Kidney epithelial cell (primary cell): ENCODE measurements at places on chromosomes 5 and 9.

DNA sequence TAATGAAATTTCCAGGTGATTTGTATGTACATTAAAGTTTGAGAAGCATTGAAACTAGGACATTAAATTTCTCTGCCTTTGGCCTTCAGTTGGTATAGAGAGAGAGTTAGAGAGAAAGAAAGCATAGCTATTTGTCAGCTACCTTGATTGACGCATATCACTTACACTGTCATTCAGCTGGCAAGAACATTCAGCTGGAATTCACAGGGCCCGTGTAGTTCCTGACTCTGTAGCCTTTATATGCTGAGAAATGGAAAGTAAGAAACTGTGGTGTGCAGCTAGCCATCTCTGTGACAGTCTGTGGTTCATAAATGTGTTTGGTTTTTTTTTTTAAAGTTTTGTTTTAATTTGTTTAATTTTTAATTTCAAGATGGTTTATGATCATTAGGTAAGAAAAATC is 58.9 kb downstream of the DMXL1 start:
- DNase-seq = no peak

- no peak for DNase-seq
Measured at GRCh38 chr5:40669606-40670390, 9.9 kb upstream of the PTGER4 start.

DNA sequence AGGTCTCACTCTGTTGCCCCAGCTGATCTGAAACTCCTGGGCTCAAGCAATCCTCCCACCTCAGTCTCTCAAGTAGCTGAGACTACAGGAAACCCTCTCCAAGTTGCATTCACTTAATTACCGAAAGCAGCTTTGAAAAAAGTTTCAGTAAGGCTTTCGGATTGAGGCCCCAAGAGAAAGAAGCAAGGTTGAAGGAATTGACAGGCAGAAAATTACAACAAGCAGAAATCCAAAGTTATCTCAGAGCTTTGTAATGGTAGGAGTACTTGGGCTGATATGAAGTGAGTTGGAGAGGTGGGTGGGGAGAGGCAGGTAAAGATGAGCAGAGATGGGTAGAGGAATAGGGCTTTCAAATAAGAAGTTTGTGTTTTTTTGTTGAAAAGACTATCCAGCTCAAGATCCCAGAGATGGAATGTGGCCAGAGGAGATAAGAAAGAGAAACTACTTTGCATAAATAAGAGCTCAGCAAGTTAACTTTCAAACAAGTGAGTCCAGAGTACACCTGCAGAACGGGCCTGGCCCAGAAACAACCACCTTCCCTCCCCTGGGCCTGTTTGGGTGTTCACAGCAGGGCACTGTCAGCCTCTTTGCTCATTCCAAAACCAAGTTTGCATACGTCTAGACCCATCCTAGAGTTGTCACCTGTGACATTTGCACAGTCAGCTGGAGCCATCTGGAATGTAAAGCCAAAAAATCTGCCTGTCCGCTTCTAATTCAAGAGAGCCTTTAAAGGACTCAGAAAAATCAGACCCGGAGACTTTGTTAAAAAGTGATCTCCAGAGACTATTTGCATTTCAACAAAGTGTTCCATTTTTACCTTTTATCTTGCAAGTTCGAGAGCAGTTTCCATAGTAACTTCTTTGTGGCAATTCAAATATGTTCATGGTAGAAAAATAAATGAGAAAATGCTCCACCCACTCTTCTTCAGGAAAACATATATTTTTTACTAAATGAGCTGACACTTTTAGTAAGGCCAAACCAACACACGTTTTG is 2.2 kb upstream of the CLINT1 start:
- DNase-seq = no peak

DNA sequence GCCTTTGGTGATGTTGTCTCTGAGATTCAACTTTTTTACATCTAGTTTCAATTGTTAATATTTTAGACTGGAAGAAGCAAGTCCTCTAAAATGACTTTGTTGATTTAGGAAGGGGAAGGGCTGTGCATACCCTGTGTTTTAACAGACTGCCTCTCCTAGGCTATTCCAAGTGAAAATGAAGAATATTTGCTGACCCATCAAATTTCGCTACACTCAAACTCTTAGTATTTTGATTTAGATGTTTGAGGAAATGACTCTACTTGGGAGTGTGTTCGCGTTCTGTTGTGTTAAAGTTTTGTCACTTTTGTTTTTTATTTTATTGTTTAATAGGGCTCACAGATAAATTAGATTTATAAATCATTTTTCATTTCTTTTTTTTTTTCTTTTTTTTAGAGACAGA is 3.6 kb downstream of the MARVELD2 start:
- no peak for DNase-seq

GRCh38 chr9:93952119-93952783 is 2.9 kb downstream of the BARX1 start:
- DNase-seq = no peak

DNA sequence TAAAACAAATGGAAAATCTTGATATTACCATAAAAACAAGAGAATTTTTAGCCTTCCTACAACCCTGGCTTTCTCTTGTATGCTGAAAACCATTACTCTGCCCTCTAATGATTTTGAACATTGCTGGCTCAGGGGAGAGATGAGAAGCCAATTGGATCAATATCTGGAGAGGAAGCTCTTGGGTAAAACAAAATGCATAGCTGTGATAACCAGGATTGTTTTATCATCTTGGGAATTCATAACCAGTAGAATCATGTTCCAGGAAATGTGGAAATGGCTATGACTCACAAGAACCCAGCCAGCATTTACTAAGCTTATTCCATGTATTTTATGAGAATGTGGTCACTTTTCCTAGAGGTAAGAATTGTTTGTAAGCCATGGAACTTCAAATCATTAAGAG is 51.1 kb upstream of the CTNND2 start:
- DNase-seq = no peak

DNA sequence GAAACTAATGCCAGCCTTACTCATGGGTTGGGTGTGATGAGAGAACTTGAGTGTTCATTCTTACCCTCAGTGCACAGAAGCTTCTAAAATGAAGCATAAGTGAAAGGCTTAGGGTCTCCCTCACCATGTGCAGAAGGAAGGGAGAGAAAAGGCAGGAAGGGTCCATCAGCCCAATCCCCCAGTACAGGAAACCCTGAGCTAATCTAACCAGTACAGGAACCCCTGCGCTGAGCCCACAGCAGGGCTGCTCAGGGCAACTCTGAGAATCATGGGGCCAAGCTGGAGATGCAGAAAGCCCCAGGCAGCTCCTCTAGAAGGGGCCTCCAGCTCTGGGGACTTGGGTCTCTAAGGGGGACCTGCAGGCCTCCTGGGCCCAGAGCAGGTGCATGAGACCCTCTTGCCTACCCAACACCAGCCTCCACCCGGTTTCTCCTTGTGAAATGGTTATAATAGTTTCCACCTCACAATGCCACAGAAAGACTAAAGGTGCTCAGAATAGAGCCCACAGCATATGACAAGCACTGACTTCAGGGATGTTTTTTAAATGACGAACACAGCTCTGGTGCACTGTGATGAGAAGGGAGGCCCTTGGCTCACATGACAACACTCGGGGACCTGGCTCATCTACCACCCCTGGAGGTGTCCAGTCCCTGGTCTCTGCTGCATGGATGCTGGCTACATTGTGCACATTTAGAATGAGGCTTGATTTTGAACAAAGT is 190.1 kb downstream of the ACTL7B start:
- DNase-seq = no peak

DNA sequence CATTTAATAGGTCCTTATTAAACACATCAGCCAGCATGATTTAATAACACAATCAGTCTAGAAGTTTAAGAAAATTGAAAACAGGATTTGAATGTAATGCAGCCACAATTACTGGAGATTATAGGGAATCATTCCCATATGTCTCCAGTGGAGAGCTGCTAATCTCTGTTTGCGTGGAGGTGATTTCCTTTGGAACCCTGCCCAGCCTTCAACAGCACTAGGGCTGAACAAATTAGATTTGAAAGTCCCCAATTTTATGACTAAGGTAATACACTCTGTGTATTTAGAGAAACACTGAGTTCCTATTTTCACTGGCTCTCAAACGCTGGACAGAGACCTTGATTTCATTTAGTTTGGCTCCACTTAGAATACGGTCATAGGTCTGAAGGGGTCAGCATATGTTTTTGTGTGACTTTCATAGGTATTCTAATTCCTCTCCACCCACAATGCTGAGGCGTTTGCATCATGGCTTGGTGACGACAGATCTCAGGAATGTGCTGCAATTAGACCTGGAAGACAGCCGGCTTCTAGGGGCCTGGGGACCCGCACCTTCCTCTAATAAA is 508.3 kb downstream of the EBF1 start:
- peak; percentile 21 for DNase-seq

DNA sequence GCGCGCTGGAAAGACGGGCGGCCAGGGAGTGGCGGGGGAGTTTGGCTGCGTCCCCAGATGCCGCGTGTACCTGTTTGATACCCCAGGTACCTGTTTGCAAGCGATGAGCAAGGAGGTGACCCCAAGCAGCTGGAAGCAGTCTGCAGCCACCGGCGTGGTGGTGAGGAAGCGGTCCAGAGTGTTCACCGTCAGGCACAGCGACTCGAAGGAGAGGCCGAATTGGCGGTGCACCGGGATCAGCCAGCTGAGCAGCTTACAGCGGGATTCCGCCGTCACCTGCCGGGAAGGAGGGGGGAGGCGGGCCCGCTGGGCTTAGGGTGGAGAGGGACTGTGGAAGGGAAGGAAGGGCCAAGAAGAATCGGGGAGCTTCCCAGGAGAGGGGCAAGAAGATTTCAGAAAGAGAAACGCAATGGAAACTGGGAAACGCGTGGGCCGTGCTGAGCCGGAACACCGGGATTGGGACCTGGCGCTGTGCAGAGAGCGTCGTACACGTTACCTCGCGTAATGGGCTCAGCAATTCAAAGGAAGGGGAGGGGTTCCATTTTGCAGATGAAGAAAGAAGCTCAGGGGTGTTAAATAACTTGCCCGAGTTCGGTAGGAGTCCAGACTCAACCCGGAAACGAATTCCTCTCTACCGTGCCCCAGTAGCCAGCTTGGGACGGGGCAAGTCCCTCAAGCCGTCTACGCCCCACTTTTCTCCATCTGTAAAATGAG is 980 bp downstream of the CCNO start:
- no peak for DNase-seq

DNA sequence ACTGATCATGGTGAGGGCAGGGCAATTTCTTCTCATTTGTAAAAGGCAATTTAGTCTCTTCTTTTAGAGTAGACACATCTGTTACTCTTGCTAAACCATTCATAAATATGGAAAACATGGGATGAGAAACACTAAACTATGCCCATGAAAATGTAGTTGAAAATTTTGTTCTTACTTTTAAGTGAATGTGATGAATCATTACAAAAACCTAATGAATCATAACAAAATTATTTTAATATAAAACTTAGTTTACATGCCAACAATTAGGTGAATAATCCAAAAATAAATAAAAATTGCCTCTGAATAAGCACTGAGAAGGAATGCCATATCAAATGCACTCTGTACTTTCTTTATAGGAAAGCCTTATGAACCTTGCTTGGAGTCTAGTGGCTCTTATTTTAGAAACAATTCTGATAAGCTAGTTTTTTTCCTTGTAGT is 297.7 kb upstream of the EFNA5 start:
- DNase-seq = no peak

- DNase-seq = no peak
Measured at GRCh38 chr9:33116860-33117259, 40.4 kb upstream of the SMU1 start.

GRCh38 chr5:179758955-179759354 is 26.3 kb downstream of the MAML1 start:
- DNase-seq = no peak

DNA sequence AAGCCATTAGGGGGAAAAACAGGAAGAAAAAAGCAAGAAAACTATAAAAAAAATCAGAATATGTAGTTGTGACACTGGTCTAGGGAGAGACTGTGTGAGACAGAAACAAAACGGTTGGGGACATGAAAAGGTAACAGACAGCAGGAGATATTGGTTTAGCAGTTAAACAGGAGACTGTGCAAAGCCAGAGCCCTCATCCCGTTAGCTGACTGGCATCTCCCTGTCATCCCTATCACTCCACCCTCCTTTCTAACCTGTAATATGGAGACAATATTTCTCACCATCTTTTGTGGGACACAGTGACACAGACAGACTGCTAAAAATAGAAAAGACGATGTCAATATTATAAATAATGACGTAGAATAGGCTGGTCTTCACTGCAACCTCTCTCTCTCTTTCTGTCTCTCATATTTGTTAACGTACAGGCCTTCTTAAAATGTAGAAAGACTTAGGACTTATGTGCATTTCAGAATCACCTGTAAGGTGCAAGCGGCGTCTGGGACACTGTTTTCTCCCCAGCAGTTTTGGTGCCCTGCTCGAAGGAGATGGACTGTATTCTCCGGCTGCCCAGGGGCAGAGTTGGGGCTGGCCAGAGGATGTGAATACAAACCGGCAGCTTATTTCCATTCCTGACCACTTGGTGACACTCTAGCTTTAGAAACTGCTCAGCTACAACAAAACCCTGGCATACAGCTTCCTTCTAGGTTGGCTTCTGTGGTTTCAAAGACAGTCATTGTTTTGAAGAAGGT is 190.6 kb downstream of the MAT2B start:
- peak; percentile 16 for DNase-seq

DNA sequence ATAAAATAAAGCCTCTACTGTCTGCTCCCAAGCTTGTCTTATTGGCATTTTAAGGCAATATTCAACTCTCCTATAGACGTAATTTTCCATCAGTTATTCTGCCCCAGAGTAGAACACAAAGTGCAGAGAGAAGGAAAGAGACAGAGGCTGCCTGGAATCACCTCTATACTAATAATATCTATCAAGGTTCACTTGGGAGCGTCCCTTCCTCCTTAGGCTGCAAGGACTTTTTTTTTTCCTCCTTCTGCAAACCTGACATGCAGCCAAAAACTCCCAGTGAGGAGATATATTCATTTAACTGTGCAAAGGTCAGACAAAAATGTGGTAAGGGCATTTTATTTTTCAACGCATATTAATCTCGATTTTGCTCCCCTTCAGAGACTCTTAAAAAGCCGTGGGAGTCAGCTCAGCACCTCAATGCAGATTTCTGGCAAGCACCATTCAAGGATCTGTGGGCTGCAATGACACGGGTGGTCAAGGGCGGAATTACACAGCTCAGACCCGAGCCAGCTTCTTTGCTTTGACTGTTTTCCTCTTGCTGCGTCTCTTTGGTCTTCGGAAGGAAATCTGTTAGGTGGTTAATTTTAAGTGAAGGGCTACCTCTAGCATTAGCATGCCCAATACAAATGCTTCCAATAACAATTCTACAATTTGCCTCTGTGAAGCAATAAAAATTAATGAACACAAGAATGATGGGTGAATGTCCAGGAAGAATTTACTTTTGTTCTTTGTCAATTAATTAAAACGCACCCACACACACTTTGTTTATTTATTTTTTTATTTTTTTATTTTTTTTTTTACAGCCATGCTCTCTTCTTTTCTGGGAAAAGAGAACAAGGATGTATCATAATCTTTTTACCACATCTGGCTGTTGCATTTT is 587.7 kb upstream of the GRAMD2B start:
- DNase-seq = no peak

DNA sequence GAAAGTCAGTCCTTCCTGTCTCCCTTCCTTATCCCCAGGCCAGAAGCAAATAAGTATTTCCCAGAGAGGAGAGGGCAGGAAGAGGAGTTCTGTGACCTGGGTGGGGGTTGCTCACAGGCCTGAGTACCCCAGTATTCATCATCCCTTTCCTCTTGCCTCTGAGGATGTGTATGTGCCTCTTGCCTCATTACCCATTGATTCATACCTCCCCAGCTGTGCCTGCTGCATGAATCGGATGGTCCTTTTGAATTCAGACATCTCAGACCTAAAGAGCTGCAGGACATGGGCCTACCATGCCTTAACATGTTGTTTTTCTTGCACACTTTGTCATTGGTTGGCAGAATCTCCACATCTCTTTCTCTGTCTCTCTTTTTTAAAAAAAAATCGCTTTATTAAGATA is 112.8 kb upstream of the SHB start:
- DNase-seq = no peak

GRCh38 chr9:5843794-5844471 is 11.0 kb upstream of the ERMP1 start:
- DNase-seq = peak; percentile 64

GRCh38 chr9:23581931-23582330 is 244.1 kb downstream of the ELAVL2 start:
- peak; percentile 43 for DNase-seq
